ENCODE measurements at places on chromosomes 4 and X. TPM values are rescaled to one million over a fixed set of nuclear protein-coding genes. Genes with fewer than 3 reads are reported as not detected.

- no peaks in the 10 kb centered on the region for H3K36me3 ChIP-seq
- H3K27ac ChIP-seq = no peak overlapping the region
- peaks cover 9% of the 10 kb centered on the region for H3K4me1 ChIP-seq
- peaks cover 2% of the 10 kb centered on the region for H3K27me3 ChIP-seq
These were observed 328.3 kb downstream of the UNC5C start for GRCh38 chr4:95220205-95221175.

DNA sequence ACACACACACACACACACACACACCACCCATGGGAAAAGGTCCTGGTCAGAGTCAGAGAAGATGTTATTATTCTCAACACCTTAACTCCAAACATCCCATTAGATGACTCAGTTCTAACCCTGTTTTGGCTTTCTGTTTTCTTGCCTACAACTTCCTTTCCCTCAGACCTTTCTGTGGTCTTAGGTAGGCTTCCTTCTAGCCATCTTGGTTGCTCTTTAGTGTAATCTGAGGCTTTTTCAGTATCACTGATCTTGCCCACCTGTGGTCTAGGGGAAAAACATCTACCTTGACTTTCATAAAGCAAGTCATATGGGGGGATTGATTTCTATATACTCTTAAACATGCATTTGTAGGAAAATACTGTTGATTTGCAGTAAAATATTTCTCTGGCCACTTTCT, 56.9 kb downstream of the ATG4A start:
- H3K27ac ChIP-seq = no peak overlapping the region
- H3K4me1 ChIP-seq = no peaks in the 10 kb centered on the region
- DNase-seq = no peak
- H3K36me3 ChIP-seq = peaks cover 36% of the 10 kb centered on the region
- no peaks in the 10 kb centered on the region for H3K27me3 ChIP-seq

GRCh38 chr4:184660978-184661377, 11.4 kb downstream of the PRIMPOL start:
- H3K27me3 ChIP-seq = no peaks in the 10 kb centered on the region
- H3K4me3 ChIP-seq = no peak overlapping the region
- H3K4me1 ChIP-seq = no peaks in the 10 kb centered on the region
- no peak for DNase-seq
- H3K36me3 ChIP-seq = peaks cover 17% of the 10 kb centered on the region

GRCh38 chr4:8599657-8600056, 7.1 kb downstream of the CPZ start:
- peaks cover 12% of the 10 kb centered on the region for H3K4me1 ChIP-seq
- no peak overlapping the region for H3K4me3 ChIP-seq
- H3K27me3 ChIP-seq = peaks cover 3% of the 10 kb centered on the region
- H3K27ac ChIP-seq = peak overlapping the region; percentile 29
- peak; percentile 93 for DNase-seq

DNA sequence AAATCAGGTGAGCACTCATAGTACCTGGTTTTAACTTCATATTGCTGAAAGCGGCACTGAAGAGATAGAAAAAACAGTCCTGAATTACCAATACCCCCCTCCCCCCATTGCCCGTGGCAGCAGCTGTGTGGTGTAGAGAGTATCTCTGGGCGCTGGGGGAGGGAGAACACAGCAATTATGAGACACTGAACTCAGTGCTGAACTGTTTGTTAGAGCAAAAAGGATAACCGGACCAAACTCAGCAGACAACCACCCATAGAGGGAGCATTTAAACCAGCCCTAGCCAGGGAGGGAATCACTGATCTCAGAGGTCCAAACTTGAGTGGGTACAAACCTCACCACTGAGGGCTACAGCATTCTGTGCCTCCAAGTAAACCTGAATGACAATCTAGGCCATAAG, 457.4 kb upstream of the TEX13C start:
- peaks cover 8% of the 10 kb centered on the region for H3K27me3 ChIP-seq
- H3K27ac ChIP-seq = no peak overlapping the region
- H3K4me3 ChIP-seq = no peak overlapping the region
- DNase-seq = no peak
- no peaks in the 10 kb centered on the region for H3K36me3 ChIP-seq
- no peaks in the 10 kb centered on the region for H3K4me1 ChIP-seq

- H3K4me3 ChIP-seq = no peak overlapping the region
- no peaks in the 10 kb centered on the region for H3K27me3 ChIP-seq
- H3K4me1 ChIP-seq = peaks cover 13% of the 10 kb centered on the region
- peaks cover 26% of the 10 kb centered on the region for H3K36me3 ChIP-seq
These were observed 41.6 kb upstream of the UGDH start for GRCh38 chr4:39568805-39569204.

DNA sequence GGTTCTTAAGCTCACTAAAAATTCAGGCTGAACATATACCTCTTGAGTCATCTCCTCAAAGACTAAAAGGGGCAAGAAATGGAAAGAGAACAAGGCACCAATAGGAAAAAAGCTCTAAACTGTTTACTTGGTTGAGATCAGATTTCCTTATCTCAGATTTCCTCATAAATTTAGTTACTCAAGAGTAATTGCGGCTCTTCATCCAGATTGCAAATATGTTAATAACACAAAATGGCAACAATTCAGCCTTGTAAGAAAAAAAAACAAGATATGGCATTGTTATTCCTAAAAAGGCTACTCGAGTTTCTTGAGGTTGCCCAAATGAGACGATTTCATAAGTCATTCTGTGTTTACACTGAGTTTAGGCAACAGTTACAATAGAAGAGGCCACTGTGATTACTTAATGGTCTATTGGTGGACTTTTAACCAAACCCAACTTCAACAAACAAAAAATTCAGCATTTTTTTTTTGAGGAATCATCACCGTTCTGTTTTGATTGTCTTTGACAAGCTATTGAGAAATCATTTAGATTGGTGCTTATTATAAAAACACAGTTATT, 97.9 kb upstream of the PDHA1 start:
- H3K4me3 ChIP-seq = no peak overlapping the region
- H3K36me3 ChIP-seq = no peaks in the 10 kb centered on the region
- H3K27ac ChIP-seq = no peak overlapping the region
- DNase-seq = no peak
- H3K4me1 ChIP-seq = no peaks in the 10 kb centered on the region
- no peaks in the 10 kb centered on the region for H3K27me3 ChIP-seq

Gene PYURF
- total RNA-seq = 69.1 TPM

Gene FAM13A
- total RNA-seq = 20.3 TPM

Gene TMEM255A
- total RNA-seq = 0.16 TPM

Gene RAB41
- not detected for total RNA-seq

Gene GLUD2
- total RNA-seq = 0.31 TPM

Gene KCTD8
- not detected for total RNA-seq

Measured in osteocyte (in vitro differentiated cells).